Astrocyte (in vitro differentiated cells and primary cell): ENCODE measurements at places on chromosomes 6 and 20. TPM values are rescaled to one million over a fixed set of nuclear protein-coding genes. Genes with fewer than 3 reads are reported as not detected.

Gene SEL1L2
- not detected in 2 replicates for total RNA-seq

Gene TFAP2B
- total RNA-seq = not detected in 2 replicates

Gene NNAT
- 3.1 and 3.6 TPM in 2 replicates for total RNA-seq

Gene PPP1R3G
- 0.39 and 0.70 TPM in 2 replicates for total RNA-seq

Gene ELOVL4
- total RNA-seq = 10.0 and 10.4 TPM in 2 replicates

Gene DNMT3B
- total RNA-seq = 5.0 and 5.6 TPM in 2 replicates

Gene PI3
- total RNA-seq = not detected in 2 replicates

Gene HSPA12B
- not detected in 2 replicates for total RNA-seq

Gene UBE2C
- total RNA-seq = 6.2 and 12.3 TPM in 2 replicates

Gene HS3ST5
- total RNA-seq = 1.5 and 3.2 TPM in 2 replicates

Gene CNBD2
- total RNA-seq = 2.1 and 3.0 TPM in 2 replicates

Gene OR2B6
- total RNA-seq = not detected in 2 replicates

Gene SIRPB2
- total RNA-seq = not detected in 2 replicates

Gene SLC22A7
- not detected in 2 replicates for total RNA-seq

Gene CAGE1
- 0.10 and 0.30 TPM in 2 replicates for total RNA-seq

Gene ABHD16B
- not detected in 2 replicates for total RNA-seq

Gene PREP
- total RNA-seq = 55.4 and 56.0 TPM in 2 replicates

Gene ROS1
- not detected in 2 replicates for total RNA-seq

Gene FNDC11
- 0.19 and 0.20 TPM in 2 replicates for total RNA-seq

Gene PDYN
- total RNA-seq = not detected in 2 replicates

Gene ECT2L
- not detected in 2 replicates for total RNA-seq

Gene GHRH
- total RNA-seq = not detected in 2 replicates

Gene C6orf58
- total RNA-seq = not detected in 2 replicates

Gene OPN5
- not detected in 2 replicates for total RNA-seq

Gene CLVS2
- not detected in 2 replicates for total RNA-seq

Gene CLDN20
- not detected in 2 replicates for total RNA-seq

Gene SGK2
- 0.64 and 1.0 TPM in 2 replicates for total RNA-seq

Gene LHFPL5
- total RNA-seq = not detected in 2 replicates

Gene GPSM3
- 9.6 and 10.2 TPM in 2 replicates for total RNA-seq

Gene DDAH2
- total RNA-seq = 62.5 and 72.4 TPM in 2 replicates

Gene PLTP
- total RNA-seq = 162 and 167 TPM in 2 replicates

Gene LTB
- 0.26 and 0.52 TPM in 2 replicates for total RNA-seq

Gene HTR1E
- not detected in 2 replicates for total RNA-seq

Gene VSX1
- not detected in 2 replicates for total RNA-seq

Gene PCNA
- total RNA-seq = 73.0 and 77.6 TPM in 2 replicates

Gene VIP
- 0.36 and 0.45 TPM in 2 replicates for total RNA-seq

Gene ULBP3
- 14.7 and 17.4 TPM in 2 replicates for total RNA-seq

Gene TAAR6
- not detected in 2 replicates for total RNA-seq

Gene TBXT
- total RNA-seq = not detected in 2 replicates

Gene MCHR2
- total RNA-seq = not detected in 2 replicates

Gene CLIC5
- 0.14 and 0.32 TPM in 2 replicates for total RNA-seq

Gene ECHDC1
- 39.3 and 47.2 TPM in 2 replicates for total RNA-seq

Gene WDR27
- 28.7 and 31.2 TPM in 2 replicates for total RNA-seq

Gene ZBTB46
- total RNA-seq = 12.9 and 13.9 TPM in 2 replicates

Gene MAPK13
- 4.5 and 5.8 TPM in 2 replicates for total RNA-seq

Gene PRPH2
- total RNA-seq = not detected in 2 replicates

Gene LPA
- not detected in 2 replicates for total RNA-seq

Gene GINS1
- 5.0 and 6.6 TPM in 2 replicates for total RNA-seq

Gene PARD6B
- total RNA-seq = 10.1 and 13.1 TPM in 2 replicates

Gene SLC12A5
- 14.6 and 15.2 TPM in 2 replicates for total RNA-seq

Gene LY6G5B
- 17.5 and 20.3 TPM in 2 replicates for total RNA-seq

Gene FAM209A
- total RNA-seq = 0.32 TPM in 1 of 2 replicates, not detected in the other

Gene SLC32A1
- not detected in 2 replicates for total RNA-seq

Gene OXT
- not detected in 2 replicates for total RNA-seq

Gene C20orf144
- 0.16 TPM in 1 of 2 replicates, not detected in the other for total RNA-seq

Gene SLC35D3
- not detected in 2 replicates for total RNA-seq

Gene FAM83C
- total RNA-seq = not detected in 2 replicates

Gene STX11
- 1.9 and 2.0 TPM in 2 replicates for total RNA-seq
